AG04449 (cell line): ENCODE measurements at places on chromosomes 6 and 20.

GRCh38 chr6:41663568-41663967 is 25.3 kb downstream of the MDFI start:
- DNase-seq: no peak

DNA sequence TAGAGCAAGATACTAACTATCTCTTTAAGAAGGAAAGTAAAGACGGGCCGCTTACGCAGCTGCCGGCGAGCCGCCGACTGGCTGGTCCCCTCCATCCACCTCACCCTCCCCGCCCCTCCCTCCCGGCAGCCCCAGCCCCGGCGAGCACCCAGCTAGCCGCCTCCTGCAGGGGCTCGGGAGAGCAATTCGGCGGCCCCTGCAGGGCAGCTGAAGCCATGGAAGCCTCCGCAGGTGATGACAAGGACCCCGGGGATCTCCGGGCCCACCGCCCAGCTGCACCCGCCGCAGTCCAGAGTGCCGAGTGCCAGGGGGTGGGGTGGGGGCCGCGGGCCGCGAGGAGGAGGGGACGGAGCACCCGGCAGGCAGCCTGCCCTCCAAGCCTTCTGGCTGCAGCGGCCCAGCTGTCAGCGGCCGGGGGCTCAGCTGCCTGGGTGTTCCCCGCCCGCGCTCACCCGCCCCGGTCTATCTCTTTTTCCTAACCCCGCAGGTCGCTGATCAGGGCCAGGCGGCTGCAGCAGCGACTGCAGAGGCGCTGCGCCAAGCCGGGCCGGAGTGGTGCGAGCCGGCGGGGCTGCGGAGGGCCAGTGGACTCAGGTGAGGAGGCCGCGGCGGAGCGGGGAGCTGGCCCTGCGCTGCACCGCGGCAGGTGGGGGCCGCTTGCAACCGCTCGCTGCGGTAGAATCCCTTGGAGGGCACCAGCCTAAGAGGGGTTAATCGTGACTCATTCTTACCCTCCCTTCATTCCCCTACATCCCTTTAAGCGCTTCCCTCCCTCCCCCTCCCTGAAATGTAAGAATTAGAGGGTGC is at the start of gene SNPH:
Gene SNPH (plus strand): TSS at position 128 of the 807 bp plus-strand sequence. CDS start 29,946 bp downstream, outside the sequence.
- DNase-seq: no peak

DNA sequence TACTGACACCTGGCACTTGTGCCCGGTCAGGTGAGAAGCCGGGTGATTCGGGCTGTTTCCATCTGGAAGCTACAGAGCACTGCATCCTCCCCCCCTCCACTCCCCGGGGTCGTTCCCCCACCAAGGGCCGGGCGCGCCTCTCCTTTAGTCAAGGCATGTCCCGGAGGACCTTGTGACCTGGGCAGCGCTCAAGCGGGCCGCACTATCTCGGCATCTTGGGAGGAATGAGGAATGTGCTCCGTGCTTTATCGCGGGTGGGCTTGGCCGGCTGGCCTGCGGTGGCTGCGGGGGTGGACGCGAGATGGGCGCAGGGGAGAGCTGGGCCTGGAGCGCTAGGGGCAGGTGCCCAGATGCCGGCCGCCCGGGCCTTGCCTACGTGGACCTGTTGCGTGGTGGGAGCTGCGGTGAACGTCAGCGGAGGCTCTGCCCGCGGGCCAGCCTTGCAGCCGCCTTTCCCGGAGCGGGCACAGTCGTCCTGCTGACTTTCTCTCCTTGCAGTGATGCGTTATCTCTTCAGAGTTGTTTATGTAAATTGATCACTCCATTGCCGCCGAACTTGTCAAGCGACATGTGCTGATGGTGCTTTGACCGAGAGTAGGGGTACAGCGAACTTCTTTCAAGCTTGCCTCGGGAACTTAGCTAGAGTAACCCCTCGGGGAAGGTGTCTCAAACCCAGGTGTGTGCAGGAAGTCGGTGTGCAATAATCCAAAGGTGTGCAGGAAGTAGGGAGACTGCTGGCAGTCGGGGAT is 1.1 kb downstream of the LRRC1 start:
- DNase-seq: no peak

DNA sequence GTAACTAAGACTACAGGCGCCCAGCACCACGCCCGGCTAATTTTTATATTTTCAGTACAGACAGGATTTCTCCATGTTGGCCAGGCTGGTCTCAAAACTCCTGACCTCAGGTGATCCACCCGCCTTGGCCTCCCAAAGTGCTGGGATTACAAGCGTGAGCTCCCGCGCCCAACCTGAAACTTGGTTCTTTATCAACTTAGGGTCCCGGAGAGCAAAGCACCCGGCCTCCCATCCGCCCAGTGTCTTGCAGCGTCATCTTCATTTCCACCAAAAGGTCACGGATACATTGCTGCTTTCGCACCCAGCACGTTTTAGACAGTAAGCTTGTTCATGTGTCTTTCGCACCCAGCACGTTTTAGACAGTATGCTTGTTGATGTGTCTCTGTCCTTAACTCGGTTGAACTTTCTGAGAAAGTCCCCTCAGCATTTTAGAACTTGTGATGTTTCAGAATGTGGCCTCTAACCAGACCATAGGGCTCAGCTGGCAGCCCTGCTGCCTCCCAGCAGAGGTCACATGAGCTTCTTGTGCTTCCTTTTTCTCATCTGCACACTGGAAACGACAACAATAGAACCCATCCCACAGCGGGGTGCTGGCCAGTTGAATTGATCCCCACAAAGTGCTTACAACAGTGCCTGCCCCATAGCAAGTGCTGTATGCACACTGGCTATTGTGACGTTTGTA is 48.8 kb downstream of the PRR18 start:
- DNase-seq: no peak

GRCh38 chr6:46219661-46220060 is 48.9 kb upstream of the ENPP5 start:
- DNase-seq: no peak

GRCh38 chr6:36079601-36080000 is 50.7 kb upstream of the MAPK13 start:
- DNase-seq: no peak

- DNase-seq: no peak
These were observed 94.7 kb upstream of the QKI start for GRCh38 chr6:163319609-163320366.

DNA sequence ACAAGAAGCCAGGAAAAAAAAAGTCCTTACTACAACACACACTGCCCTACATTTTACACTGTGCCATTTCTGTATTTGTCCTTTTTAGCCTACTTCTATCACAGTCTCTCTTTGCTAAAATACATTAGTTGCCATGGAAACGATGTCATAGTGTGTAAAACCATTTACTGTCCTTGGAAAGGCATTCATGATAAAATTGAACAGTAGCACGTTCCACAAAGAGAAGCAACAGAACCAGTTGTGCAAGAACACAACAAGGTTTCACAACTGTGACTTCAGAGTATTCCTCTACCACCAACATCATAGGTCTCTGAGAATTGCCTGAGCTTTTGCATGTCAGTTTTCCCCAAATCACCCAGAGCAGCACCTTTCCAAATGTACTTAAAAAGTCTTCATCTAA is 20.5 kb downstream of the FYN start:
- no peak for DNase-seq

DNA sequence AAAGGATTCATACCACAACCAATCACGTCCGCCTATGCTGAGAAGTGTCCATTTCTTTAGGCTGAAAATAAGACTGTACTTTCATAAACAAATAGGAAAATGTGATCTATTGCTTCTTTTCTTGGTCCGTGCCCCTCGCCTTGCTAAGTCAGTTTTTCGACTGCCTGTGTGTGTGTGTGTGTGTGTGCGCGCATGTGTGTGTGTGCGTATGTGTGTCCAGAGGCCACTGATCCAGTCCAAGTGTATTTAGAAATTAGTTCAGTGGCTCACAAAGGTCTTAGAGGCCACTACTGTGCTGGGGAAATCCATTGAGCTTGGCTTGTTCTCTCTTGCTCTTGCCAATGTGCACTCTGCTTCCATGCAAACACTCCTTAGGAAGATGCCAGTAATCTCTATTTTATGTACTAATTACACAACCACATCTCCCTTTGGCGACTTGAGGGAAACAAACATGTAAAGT is 50.5 kb downstream of the SLC22A23 start:
- no peak for DNase-seq

DNA sequence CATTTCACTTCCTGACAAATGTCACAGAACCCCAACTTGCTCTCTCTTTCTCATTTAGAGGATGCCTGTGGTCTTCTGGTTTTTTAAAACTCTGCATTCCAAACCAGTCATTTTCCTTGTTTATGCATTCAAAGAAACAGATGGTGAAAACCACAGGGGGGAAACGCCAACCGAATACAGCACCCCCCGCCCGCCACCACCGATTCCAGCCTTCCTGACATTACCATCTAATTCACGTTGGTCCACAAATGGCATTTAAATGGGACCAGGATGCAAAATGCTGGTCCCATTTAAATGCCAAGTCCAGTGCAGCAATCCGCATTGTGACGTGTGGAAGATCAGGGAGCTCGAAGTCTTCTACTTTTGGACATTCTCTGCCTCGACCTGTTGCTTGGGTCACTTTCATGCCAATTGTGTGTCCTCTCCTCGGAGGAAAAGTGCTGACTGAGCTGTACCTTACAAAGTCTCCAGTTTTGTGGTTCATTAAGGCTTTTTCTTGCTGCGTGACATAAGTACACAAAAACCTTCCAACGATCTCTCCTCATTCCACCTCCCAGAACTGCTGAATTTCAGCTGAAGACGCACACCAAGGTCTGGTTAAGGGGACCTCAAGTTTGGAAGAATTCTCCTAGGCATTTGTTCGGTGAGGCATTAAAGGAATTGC is 35.8 kb downstream of the NEDD9 start:
- DNase-seq: peak; percentile 86

- no peak for DNase-seq
These were observed 150.2 kb downstream of the LRFN2 start for GRCh38 chr6:40436685-40437604.

DNA sequence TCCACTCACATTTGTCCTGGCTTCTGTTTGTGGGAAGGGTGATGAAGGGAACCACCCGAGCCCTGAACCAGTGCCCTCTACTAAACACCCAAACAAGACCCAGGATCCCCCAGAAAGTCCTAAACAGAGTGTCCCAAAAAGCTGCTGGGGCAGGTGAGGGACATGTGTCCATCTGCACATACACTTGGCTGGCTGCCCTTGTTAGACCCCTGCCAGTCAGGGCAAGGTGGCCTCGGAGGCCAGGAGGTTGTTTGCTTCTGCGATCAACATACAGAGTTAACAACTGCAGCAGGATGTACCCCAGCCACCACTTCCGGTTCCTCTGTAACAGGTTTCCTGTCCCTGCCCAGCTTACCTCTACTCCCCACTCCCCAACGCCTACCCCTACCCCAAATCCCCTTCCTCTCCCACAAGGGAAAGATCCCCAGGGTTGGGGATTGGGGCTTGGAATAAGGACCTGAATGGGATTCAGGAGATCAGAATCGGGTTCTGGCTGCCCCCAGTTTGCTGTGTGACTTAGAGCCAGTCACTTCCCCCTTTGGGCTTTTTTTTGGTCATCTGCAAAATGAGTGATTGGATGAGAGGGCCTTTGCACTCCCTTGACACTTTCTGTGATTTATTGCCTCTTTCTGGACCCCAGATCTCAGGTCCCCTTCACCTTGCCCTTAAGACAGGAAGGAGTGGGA is 13.9 kb downstream of the DEF6 start:
- no peak for DNase-seq

DNA sequence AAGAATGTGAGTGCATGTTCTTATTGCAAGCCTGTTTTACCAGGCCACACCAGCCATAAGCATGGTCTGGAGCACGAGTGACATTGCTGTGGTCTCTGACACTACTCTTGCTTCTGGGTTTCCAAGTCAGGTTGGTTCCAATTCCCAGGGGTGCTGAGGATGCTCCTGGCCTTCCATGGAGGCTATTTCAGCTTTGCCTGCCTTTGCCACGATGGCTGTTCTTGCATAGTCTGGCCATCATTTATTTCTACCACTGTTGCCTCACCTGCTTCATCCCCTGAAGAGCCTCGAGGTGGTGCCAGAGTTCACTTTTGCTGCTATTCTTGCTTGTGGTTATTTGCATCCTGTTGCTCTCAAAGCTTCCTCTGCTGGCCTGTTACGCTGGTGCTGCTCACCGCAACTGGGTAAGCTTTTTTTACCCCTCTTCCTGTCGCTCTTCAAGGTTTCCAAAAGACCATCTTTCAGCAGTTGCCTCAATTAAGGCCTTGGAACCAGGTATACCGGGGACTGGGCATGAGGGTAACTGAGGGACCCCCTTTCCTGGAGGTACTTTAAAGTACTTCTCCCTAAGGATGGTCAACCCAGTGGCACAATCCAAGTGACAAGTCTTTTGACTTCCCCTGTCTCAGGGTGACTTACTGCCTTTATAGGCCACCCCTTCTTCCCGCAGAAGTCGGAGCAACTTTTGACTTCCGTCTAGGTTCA is 64.5 kb downstream of the AKAP7 start:
- no peak for DNase-seq

GRCh38 chr6:137175157-137175867 is 1.9 kb upstream of the IL22RA2 start:
- DNase-seq: no peak

DNA sequence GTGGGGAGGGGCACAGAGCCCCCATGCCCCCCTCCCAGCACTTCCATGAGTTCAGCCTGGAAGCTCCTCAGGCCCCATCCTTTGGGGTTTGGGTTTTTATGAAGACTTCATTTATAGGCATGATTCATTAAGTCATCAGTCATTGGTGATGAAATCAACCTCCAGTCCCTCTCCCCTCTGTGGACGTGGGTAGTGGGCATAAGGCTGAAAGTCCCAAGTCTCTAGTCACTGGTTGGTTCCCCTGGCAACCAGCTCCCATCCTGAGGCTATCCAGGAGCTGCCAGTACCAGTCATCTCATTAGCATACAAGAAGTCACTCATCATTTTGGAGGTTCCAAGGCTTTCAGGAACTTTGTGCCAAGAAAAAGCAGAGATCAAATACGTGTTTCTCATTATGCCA is 9.2 kb downstream of the TGM3 start:
- DNase-seq: no peak
